ENCODE measurements at places on chromosomes 2 and 18.

DNA sequence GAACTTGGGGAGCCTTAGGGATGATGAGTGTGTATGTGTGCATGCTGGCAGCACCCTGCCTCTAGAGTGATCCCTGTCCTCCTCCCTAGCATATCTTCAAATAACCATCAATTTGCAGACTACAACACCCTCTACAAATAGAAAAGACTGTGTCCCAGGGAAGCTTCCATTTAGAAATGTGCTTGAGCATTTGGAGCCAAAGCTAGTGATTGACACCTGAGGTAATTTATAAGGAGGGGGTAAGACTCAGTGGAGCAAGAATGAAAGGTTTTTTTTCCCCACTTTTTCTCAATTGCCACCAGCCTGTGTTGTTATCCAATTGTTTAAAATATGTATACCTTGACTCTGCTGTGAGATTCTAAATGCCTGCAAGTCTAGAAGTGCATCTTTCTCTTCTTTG is 286.0 kb upstream of the SLC14A2 start:
- DNase-seq = no peak

GRCh38 chr2:219612577-219613286 is 14.7 kb upstream of the SLC4A3 start:
- no peak for DNase-seq

DNA sequence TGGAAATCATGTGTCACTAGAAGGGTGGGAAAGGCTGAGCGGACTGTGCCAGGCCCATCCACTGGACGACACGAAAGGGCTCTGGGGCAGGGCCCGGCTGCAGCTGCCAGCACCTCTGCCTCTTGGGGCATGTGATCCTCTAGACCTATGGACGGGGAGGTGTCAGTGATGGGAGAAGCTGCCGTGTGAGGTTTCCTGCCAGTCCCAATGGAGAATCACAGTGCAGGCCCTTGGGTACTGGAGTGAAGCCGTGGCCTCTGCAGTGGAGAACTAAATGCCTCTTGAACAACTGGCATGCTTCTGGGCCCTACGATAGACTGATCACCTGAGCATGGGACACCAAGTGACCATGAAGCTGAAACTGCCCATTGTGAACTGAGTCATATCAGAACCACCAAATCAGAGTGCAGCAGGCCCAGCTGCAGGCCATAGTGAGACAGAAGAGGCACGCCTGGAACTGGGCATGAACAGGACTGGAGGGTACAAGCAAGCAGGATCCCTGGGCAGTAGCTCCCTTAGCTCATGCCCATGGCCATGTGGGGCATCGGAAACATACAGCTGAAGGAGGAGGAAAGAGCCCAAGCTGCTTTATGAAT is 18.8 kb upstream of the RHOB start:
- DNase-seq = no peak

DNA sequence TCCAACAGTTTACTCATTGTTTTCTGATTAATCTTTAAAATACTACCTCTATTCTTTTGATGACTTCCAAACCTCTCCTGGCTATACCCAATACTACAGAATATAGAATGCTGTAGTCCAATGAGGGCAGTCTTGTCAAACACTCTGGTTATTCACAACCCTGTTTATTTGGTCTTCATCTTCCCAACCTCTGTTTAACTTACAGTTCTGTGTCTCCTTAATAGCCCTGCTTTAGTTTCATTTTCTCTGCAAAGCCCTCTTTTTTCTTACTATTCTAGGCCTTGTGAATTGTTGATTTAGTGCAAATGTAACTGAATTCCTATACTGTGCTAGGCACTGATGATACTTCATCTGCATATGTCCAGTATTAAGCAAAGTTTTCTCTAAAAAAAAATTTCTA is 40.0 kb downstream of the ACVR2A start:
- no peak for DNase-seq

GRCh38 chr18:35047697-35048292 is 6.6 kb downstream of the MAPRE2 start:
- no peak for DNase-seq

Measured in fibroblast of mammary gland (primary cell).